Stimulated activated CD8-positive, alpha-beta memory T cell treated with anti-CD3 and anti-CD28 coated beads, Interleukin-7, amount 100 ng/mL, for 1 hour (primary cell): ENCODE measurements at places on chromosomes 2 and 18.

GRCh38 chr2:233242231-233242927 is 9.1 kb upstream of the ATG16L1 start:
- DNase-seq: no peak

DNA sequence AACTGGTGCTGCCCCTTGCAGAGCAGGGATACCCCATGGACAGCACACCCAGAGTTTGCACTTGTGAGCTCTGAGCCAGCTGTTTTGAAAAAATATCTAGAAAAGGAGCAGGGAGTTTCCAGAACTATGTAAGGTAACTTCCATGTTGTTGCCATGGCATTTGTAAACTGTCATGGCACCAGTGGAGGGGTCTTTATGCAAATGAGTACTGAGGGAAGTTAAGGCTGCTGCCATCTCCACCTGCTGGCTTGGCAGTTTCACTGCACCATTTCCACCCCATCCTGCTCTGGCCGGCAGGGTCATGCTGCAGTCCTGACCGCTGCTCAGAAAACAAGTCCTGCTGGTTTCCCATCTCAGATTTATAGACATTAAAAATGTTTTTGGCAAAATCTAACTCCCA is 52.3 kb upstream of the SNTG2 start:
- no peak for DNase-seq

DNA sequence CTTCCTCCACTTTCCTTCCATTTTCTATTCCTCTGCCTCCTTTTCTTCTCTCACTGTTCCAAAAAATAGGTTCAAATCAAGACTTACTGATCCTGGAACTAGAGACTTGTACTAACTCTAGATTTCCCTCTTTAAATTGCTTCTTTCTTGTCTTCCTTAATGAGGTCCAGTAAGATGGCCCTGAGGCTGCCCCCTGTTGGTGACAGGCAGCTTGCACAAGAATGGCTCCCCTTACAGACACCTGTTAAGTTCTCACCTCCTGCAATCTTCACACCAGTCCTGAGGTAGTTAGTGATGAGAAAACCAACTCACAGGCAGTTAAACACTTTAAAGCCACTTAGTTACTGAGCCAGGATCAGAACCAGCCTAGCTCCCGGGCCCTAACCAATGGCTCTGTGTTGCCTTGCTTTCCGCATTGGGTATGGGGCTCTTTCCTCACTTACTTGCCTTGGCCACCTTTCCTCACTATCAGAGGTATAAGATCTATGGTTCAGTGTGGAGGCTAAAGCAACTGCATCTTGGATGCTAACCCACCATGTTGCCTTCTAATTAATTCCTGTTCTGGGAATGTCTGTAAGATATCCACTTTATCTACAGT is 130.6 kb downstream of the AKAIN1 start:
- DNase-seq: no peak

DNA sequence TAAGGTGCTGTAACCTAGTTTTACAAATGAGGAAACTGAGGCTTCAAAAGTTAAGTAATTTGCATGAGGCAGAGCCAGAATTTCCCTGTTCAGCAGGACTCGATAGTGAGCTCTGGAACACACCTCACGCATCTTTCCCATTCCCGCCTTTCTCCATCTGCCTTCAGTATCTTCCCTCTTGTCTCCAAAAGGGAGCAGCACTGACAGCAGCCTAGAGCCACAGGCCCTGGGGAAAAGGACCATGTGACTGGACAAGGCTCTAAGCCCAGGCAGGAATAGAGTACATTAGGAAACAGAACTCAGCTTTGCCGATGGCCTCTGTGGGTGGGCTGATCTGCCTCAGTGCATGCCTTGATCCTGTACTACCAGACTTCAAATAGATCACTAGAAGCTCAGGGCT is 21.5 kb downstream of the GPR155 start:
- DNase-seq: no peak

DNA sequence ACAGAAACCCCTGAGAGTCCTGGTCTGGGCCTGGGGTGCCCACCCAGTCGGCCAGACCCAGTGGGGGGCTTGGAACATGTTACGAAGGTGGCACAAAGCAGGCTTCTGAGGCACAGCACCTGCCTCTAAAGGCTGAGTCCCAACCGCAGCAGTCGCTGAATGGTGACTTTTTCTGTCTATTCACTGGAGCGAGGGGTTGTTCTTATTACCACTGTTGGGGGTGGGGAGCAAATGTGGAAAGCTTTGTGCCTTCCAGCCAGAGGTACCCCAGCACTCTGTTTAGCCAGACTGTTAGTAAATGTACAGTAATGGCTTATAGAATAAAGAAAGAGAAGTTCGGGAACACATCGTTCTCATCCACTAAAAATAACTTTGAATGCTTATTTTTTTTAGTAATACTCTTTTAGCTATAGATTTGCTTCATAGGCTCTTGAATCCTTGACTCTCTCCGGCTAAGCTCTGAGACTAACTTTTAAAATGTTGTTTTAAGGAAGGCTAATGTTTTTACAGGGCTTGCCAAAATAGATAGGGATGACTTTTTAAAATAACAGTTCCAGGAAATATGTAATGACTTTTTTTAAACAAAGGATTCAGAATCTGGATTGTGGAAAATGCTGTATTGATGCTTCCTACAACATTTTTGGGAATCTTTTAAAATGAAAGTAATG is 23.4 kb upstream of the PTPN2 start:
- no peak for DNase-seq
